ENCODE measurements at places on chromosomes 13 and 19. TPM values are rescaled to one million over a fixed set of nuclear protein-coding genes. Genes with fewer than 3 reads are reported as not detected.

- no peak for DNase-seq
Measured at GRCh38 chr13:88042489-88042888, 371.3 kb downstream of the SLITRK5 start.

- DNase-seq = peak; percentile 67
Measured at GRCh38 chr13:34416971-34417380, 525.1 kb upstream of the NBEA start.

DNA sequence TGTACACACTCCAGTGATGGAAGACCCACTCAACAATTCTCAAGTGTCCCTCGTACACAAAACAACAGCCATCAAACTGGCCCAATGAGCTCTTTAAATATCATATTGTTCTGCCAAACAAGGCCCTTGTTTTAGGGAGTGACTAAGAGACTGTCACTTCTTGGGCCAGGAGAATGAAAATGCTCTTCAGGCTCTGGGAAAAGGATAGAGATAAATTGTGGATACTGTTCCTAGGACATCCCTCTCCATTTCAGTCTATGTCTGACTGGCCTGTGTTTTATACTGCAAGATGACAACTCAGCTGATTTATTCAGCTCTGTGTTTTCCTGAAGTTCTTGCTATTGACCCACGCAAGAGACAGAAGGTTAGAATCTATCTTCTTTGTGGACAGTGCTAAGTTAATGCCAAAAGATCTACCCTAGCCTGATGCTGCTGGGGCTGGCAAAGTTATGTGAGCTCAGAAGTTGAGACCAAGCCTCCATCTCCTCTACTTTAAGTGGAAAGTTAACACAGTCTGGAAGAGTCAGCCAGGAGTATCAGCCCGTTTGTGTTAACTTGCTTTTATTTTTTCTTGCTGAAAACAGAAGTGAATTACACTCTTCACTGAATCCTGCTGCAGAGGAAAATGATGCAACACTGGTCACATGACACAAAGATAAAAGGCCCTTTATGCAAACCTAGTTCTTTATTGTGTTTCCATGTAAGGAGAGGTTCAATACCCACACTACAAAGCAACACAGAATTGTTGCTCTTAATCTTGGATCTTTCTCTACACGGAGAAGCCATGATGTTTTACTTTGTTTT is 14.6 kb downstream of the FRY start:
- no peak for DNase-seq

DNA sequence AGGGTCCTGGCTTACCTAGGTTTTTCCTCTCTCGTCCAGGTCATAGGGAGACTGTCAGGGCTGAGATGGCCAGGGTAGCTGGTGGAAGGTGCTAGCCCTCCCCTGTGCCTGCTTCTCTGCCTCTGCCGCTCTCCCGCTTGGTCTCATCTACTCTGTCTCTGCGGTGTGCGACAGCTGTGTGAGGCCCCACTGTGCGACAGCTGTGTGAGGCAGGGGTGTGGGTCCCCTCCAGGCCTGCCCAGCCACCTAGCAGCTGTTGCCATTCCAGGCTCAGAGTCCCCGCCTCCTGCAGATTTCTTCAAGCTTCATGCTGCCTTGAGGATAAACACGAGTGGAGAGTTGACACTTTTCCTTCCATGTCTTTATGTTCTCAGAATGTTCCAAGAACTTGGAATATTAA is 53.0 kb downstream of the ARHGEF7 start:
- no peak for DNase-seq

GRCh38 chr13:30679483-30680330 is 55.6 kb upstream of the ALOX5AP start:
- DNase-seq = no peak

DNA sequence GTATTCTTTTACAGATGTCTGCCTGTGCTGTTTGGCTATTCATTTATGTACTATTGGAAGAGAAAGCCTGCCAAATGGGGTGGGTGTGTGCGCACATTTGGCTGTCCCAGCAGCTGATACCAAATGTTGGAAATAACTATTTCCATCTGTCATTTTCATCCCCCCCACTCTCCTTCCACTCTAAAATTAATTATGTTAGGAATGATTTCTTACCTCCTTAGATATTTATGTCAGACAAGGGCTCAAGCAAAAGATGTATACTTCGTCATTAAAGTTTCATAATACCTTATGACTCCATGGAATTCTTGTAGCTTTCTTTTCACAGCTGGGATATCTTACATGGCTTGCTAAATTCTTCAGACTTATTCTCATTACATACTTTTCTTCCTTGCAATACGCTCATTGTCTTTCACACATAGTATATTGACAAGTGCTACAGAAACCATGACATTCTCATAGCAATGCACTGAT is 18.6 kb downstream of the ITM2B start:
- DNase-seq = no peak

The USPL1 gene
- total RNA-seq = 25.6 TPM

The FGF14 gene
- total RNA-seq = 1.4 TPM

The PTGIR gene
- total RNA-seq = 3.0 TPM

The LRRC25 gene
- not detected for total RNA-seq

The DMAC2 gene
- total RNA-seq = 36.4 TPM

The AMER2 gene
- 0.13 TPM for total RNA-seq

Measured in suprapubic skin (tissue), 4 donors.